OCI-M1 (cell line): ENCODE measurements at places on chromosomes 3 and 15.
A peak's percentile ranks its signal among the peaks of the same experiment; 100 is the strongest.

- DNase-seq = no peak
Measured at GRCh38 chr3:87742250-87742649, 316.6 kb downstream of the CGGBP1 start.

GRCh38 chr3:23645533-23646183 lies 160.1 kb upstream of the UBE2E1 start:
- DNase-seq = no peak

DNA sequence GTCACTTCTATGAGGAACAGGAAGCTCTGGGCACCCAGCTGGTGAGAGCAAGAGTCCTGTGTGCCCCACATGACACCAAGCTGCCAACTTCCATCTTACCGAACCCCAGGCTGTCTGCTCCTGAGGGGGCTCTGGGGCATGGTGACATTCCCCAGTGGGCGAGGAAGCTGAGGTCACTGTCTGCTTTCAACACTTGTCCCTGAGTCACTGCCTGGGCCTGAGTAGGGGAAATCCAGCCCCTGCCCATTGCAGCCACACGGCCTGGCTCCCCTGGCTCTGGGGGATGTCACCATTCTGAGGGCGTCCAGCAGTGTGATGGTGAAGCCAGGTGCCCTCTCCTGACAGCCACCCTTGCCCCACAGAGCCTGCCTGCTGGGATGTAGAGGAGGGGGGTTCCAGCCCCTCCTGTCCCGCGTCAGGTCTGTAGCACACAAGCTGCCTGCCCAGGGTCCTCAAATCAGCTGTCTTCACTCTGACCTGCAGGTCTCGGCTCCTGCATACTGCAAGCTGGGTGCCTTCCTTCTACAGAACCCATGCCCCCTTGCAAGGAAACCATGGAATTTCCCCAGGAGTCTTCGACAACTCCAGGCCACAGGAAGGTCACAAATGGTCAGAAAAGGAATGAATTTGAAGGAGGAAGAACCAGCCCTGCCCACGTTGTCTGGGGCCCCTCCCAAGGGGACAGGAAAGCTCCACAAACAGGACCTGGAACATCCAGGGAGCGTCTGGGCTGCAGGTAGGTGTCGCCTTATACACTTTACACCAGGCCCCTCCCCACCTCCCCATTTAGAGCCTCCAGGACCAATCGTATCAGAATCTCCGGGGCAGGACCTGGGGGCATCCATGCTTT lies 69.9 kb upstream of the GATM start:
- no peak for DNase-seq

GRCh38 chr3:95148107-95148506 lies 1085.2 kb downstream of the NSUN3 start:
- DNase-seq = no peak

DNA sequence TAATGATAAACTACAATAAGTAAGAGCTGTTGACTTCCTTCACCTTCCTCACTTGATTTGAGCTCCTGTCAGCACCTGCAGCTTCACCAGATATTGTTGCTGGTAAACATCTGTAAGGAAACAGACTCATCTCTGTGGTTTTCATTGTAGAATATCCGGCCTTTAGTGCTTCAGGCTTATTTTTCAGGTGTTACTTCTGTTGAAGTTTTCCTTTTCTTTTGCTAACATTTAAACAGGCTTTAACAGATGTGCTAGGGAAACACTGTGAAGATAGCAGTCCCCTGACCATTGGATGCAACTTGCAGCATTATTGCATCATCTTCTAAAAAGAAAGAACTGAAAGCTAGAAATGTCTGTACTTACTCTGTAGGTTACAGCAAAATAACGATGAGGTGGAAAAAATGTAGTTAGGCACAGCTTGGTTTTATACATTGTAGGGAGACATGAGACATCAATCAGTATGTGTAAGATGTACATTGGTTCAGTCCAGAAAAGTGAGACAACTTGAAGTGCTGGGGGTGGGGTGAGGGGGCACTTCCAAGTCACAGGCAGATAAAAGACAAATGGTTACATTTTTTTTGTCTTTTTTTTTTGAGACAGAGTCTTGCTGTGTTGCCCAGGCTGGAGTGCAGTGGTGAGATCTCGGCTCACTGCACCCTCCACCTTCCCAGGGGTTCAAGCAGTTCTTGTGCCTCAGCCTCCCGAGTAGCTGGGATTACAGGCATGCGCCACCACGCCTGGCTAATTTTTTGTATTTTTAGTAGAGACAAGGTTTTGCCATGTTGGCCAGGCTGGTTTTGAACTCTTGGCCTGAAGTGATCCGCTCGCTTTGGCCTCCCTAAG lies 10.2 kb downstream of the EDEM1 start:
- DNase-seq = peak; percentile 98
